NB4 (cell line): ENCODE measurements at places on chromosomes 11 and 22.

DNA sequence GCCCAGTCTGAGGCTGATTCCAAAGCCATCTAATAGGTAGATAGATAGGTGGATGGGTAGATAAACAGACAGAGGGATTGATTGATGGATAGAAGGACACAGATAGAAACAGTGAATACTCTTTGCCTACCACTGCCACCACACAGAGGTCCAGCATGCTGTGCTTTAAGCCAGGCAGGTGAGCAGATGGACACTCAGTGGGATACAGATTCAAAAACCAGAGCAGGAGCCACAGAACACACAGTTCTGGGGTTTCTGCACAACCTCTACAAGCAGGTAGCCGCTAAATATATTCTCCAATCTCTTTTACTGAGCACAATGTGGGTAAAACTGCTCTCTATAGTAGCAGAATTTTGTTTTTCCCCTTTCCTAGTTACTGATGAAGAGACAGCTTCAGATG, 20.5 kb upstream of the JHY start:
- no peak for DNase-seq

- no peak for DNase-seq
Observed at GRCh38 chr22:36505998-36506635, 723 bp downstream of the FOXRED2 start.

- DNase-seq: no peak
Observed at GRCh38 chr11:12053606-12054361, 45.4 kb upstream of the DKK3 start.

DNA sequence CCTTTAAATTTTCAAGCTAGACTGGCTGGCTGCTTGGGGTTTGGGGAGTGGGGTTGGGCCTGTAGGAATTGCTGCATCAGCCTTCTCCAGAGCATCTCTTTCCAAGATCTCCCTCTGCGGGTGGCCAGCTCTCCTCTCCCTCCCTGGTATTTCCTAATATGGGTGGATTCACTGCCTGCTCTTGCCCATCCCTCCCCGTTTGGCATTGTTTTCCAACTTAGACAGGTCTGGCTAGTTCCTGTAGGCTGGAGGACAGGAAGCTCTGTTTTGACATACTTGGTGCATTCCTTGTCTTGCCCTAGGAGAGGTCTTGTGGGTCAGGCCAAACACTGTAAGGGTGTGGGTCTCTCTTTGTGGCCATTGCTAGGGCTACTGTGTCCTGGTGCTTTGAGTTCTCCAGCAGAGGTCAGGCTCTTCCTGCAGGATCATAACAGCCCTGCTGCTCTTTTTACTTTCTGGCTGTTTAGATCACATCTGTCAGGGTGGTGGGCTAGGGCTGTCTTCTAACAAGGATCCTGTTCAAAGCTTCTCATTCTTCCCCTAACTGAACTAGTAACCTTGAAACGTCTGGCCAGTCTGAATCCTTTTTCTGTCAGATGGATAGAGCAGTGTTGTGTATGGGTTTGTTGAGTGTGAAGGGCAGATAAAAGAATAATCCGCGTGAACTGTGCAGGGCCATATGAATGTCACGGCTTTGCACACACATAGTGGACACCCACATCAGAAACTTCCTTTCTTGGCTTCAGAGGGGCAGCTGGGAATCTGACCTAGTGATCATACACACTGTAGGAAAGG, 18.3 kb upstream of the MICALL1 start:
- no peak for DNase-seq

DNA sequence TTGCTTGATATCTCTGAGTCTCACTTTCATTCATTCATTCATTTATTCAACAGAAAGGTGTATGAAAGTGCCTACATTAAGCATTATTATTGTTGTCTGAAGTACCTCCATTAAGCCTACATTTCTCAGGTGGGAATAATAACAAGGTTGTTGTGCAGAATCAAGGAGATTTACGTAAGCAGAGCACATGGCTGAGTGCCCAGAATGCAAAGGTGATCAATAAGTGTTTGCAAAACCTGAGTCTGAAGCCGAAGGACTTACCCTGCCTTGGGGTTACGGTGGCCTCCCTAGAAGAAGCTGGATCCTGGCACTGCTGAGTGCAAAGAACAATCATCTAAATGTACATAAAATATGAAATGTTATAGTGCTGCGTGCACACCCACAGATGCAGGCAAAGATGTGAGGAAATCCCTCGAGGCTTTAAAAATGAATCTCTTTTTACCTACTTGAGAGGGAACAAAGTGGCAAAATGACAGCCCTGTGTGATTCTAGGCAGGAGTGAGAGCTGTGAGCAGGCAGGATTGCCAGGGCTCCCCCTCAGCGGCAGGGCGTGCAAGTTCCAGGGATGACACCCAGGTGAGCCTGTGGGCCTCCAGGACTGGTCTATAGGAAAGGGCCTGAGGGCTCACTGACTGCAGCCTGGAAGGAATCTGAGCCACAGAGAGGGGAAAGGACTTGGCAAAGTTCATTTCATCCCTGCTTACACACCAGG, 133.1 kb upstream of the TBCEL start:
- no peak for DNase-seq

GRCh38 chr22:21946262-21946925, 6.3 kb downstream of the PPM1F start:
- DNase-seq: no peak

DNA sequence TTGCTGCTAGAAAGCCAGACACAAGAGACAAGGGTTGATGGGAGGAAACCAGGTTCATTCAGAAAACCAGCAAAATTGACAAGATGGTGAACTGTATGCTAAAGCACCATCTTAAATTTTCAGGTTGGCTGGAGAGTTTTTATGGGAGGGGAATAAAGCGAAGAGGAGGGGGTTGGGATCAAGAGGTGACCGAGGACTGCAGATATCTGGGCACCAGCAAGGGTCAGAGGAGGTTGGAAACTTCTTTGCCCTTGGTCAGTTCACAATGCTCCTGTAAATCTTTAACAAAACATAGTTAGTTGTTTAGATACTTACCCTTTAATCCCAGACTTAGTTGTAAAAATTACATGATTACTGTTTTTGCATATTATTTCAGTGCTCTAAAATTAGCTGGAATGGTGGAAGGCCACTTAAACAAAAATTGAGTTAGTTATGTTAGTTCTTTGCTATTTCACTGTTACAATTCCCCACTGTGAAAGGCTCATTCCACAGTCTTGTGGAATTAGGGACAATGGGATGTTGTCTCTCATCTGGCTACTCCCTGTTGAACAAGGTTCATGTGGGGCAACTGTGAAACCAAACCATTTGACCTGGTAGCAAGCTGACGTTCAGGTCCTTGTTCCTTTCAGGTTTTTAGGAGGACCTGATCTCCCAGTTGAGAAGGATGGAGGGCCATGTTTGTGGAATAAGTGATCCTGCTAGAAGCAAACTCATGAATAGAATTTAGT, 30.6 kb upstream of the QSER1 start:
- DNase-seq: no peak
